ENCODE measurements at places on chromosomes 13 and 19. TPM values are rescaled to one million over a fixed set of nuclear protein-coding genes. Genes with fewer than 3 reads are reported as not detected.

DCT gene
- 0.06 TPM for total RNA-seq

A1BG gene
- 12.8 TPM for total RNA-seq

ELAVL3 gene
- total RNA-seq: not detected

LAIR1 gene
- total RNA-seq: 71.6 TPM

GNA15 gene
- total RNA-seq: 39.8 TPM
